Stimulated activated CD8-positive, alpha-beta memory T cell treated with anti-CD3 and anti-CD28 coated beads, Interleukin-12 subunit alpha, Interleukin-12 subunit beta, amount 100 ng/mL, for 4 hours (primary cell): ENCODE measurements at places on chromosomes 2 and 18.

- no peak for DNase-seq
Measured at GRCh38 chr2:207868855-207869596, 99.3 kb upstream of the FZD5 start.

DNA sequence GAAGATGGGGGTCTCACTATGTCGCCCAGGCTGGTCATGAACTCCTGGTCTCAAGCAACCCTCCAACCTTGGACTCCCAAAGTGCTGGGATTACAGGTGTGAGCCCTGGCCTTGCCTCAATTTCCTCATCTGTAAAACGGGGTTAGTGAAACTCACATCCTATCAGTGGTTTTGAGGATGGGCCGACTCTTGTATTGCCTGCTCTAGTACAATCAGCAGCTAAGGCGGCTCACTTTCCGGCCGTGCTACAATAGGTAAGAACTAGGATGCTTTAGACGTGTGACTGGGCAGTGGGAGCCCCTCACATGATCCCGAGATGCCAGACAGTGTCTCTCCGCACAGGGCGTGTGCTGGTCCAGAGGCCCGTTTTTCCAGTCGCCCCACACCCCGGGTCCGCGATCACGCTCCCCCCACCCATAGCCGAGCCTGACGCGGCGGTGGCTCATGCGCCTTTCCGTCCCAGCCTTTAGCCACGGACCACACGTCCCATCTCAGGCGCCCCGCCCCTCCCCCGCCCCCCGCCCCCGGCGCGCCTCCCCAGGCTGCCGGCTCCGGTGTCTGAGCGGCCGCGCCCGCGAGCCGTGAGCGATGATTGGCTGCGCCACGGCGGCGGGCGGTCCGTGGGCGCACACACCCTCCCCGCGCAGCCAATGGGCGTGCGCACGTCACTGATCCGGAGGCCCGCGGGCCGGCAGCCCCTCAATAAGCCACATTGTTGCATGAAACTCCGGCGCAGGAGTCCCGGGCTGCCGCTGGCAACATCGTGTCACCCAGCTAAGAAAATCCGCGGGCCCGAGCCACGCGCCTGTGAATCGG is at the start of gene HK2:
Gene HK2 (plus strand): TSS at position 710 of the 816 bp plus-strand sequence. CDS start 454 bp downstream, outside the sequence.
- DNase-seq, result peak; percentile 71

- no peak for DNase-seq
Measured at GRCh38 chr2:86015006-86015405, 90.7 kb downstream of the POLR1A start.

DNA sequence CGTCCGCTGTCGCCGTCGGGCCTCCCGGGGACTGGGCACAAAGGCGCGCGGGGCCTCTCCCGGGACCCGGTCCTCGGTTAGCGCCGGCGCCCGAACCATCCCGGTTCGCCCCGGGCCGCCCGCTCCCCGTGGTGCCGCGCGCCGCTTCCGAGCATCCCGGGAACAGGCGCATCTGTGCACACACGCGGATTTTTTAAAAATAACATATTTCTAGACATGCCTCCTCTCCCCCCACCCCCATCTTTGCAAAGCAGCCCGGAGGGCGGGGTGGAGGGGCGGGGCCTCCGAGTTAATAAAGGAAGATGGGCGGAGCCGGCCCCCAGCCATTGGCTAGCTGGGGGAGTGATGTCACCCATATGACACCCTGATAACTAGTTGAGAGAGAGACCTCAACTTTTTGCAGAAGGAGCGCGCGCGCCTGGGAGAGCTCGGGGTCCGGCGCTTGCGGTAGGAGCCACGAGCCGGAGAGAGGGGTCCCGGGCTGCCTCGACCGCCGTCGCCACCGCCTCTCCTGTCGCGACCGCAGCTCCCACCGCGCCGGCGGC is at the start of gene SOX11:
Gene SOX11 (plus strand): TSS at position 400 of the 545 bp plus-strand sequence. CDS start 338 bp downstream, outside the sequence.
- no peak for DNase-seq

DNA sequence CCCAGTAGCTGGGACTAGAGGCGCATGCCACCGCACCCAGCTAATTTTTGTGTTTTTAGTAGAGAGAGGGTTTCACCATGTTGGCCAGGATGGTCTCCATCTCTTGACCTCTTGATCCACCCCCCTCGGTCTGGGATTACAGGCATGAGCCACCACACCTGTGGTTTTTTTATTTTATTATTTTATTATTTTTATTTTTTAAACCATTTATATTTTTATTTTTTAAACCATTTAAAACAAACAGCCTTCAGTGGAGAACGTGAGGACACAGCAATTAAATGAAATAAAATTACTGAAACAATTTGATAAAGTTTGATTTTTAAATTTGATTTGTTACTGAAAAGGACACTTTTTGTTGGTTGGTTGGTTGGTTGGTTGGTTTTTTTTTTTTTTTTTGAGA is 181.0 kb downstream of the AGAP1 start:
- no peak for DNase-seq

- DNase-seq, result no peak
Measured at GRCh38 chr2:172996387-172996961, 79.2 kb upstream of the MAP3K20 start.
